ENCODE measurements at places on chromosomes 1 and 21.

- DNase-seq: no peak
These were observed 18.4 kb downstream of the MTHFR start for GRCh38 chr1:11787251-11787803.

DNA sequence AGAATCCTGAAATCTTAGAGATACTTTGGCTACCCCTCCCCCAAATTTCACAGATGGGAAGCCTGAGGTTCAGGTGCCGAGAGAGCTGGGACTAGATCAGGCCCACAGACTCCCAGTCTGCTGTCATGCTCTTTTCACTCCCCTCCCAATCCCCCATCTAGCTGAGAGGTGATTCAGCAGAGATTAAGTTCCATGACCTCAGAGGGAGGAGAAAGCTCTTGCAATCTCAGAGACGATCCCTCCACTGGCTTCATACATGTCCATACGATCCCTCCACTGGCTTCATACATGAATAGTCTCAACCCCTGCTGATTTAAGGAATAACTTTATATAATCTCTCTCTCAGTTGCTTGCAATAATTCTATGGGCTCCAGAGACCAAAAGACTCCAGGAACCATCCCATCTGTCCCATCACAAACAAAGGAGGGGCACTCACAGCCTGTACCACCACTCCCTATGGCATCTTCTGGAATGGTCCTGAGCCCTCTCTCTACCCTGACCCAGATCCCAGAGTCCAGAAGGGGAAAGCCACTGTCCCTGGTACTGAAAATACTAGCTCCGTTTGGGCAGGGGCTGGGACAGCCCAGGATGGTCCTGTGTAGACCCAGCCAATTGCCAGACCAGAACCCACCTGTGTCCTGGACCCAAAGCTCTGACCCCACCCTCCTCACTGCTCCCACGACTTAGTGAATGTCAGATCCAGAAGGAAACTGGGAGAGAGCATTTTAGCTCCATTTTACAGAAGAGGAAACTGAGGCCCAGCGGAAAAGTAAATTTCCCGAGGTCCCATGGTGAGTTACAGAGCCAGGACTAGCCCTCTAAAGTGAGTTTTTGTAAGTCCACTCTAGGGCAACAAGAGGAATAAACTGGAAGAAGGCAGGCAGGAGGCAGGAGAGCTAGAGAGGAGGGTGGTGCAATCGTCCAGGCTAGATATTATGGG, 27.1 kb downstream of the RIMS3 start:
- no peak for DNase-seq

DNA sequence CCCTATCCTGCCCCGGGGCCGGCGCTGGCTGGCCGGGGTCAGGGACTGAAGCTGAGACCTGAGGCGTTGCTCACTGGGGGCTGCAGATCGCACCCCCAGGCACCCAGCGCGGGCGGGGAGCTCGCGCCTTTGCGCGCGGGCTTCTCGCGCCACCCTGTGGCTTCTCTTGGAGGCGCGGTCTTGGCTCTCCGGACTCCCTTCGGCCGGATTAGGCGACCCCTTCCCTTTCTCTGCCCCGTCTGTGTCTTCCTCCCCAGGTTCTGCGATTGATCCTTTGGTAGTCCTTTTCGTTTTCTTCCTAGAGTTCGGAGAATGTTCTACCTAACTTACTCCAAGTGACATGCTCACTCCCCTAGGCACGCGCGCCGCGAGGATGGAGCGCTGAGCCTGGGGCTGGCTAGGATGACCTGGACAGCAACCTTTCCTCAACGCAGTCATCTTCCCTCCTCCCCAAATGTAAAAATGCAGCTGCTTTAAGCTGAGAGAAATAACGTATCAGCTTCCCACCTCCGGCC, 495 bp upstream of the NTRK1 start:
- DNase-seq: peak; percentile 44

- DNase-seq: no peak
These were observed 118.9 kb downstream of the PGBD5 start for GRCh38 chr1:230307213-230307612.

GRCh38 chr1:173580071-173580470, 22.8 kb downstream of the SLC9C2 start:
- DNase-seq: no peak

- DNase-seq: no peak
These were observed 15.4 kb downstream of the IL12RB2 start for GRCh38 chr1:67323087-67323486.

DNA sequence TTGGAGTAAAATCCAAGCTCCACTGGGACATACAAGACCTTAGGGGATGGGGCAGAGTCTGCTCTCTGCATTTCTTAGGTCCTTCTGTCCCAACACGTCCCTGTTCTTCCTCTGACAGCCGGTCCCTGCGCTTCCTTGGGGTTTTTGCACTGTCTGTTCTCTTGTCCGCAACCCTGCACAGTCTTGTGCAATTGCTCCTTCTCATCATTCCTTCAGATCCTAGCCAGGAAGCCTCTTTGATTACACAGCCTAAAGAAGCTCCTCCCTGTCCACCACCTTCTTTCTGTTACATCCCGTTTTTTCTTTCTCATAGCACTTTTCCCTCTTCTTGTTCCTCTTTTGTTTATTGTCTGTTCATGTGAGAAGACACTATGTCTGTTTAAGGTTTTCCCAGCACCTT, 19.9 kb downstream of the ACOT11 start:
- no peak for DNase-seq

GRCh38 chr21:25402134-25402961, 204.9 kb downstream of the MRPL39 start:
- DNase-seq: no peak

- no peak for DNase-seq
These were observed 106.1 kb downstream of the PRDM2 start for GRCh38 chr1:13806108-13806507.

GRCh38 chr1:154524881-154525280, 22.7 kb upstream of the SHE start:
- DNase-seq: no peak

DNA sequence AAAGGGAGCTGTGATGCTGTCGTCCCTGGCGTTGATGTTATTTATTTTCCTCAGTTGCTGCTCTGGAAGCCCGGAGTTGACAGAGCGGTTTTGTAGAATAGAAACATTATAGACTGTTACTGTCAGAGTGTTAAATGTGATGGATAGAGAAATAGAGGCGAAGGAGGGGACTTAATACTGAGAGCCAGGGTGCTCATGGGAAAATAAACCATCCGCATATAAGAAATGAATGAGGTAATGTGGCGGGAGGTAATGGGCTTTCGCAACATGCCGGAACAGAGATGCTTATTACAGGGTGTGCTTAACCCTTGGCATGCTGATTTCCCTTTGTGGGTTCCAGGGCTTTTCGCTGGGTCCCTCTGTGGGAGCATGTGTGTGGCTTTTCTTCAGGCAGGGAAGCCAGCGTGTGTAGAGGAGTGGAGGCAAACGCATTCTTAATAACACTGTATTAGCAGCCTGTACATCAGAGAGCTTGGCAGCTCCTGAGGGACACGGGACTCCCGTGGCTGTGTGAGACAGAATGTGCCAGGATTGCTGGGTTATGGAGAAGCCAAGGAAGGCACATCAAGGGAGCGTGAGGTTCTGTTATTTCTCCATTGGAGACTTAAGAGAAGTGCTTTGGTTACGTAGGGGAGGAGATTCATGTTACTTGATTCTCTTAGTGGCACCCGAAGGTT, 141.0 kb downstream of the PBX1 start:
- no peak for DNase-seq

- peak; percentile 34 for DNase-seq
These were observed 9.8 kb downstream of the THAP3 start for GRCh38 chr1:6634371-6635052.

- no peak for DNase-seq
These were observed 1754.3 kb downstream of the PLA2G4A start for GRCh38 chr1:188582911-188583532.

GRCh38 chr1:96722161-96722922, 758 bp downstream of the PTBP2 start:
- no peak for DNase-seq

- no peak for DNase-seq
These were observed 56.5 kb downstream of the GABPA start for GRCh38 chr21:25791319-25791718.

DNA sequence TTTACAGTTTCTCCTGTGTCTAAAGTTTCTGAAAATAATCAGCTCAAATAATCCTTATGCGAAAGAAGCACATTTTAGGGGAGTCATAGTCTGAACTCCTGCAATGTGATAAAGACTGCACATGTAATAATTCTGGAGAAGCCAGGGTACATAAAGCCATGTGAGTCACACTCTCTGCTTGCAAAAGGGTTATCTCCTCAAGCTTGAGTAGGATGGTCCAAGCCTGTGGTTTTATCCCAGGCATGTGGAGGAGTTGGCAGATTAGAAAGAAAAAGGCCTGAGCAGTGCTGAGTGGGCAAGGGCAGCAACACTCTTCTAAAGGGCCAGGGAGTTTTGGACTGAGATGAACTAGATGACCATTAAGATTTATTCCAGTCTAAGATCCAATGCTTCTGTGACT, 220.4 kb downstream of the RHOU start:
- no peak for DNase-seq

GRCh38 chr1:232423591-232423990, 206.3 kb downstream of the SIPA1L2 start:
- DNase-seq: no peak

GRCh38 chr1:41277371-41277975, 35.4 kb upstream of the SCMH1 start:
- no peak for DNase-seq

- DNase-seq: no peak
These were observed 7.8 kb downstream of the SNAP47 start for GRCh38 chr1:227742738-227743715.

GRCh38 chr1:74753104-74753503, 20.2 kb downstream of the TYW3 start:
- DNase-seq: no peak

DNA sequence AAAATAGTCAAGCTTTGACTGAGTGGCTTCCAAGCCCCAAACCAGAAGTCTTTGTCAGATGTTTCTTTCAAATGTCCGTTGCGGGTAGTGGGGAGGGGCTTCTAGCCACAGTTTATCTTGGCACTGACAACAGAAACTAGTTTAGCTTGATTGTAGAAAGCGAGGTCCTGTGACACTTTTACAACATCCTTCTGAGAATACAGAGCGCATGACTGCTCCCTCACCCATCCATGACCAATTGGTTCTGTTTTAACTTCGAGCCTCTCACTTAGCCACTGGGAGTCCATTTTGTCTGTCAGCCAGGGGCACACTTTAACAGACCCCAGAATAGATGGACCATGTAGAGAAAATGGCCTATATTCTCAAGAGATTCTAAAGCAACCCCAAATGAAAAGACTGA, 199.2 kb upstream of the ST6GALNAC5 start:
- DNase-seq: no peak

GRCh38 chr1:238141353-238141752, 250.6 kb upstream of the ZP4 start:
- DNase-seq: no peak

DNA sequence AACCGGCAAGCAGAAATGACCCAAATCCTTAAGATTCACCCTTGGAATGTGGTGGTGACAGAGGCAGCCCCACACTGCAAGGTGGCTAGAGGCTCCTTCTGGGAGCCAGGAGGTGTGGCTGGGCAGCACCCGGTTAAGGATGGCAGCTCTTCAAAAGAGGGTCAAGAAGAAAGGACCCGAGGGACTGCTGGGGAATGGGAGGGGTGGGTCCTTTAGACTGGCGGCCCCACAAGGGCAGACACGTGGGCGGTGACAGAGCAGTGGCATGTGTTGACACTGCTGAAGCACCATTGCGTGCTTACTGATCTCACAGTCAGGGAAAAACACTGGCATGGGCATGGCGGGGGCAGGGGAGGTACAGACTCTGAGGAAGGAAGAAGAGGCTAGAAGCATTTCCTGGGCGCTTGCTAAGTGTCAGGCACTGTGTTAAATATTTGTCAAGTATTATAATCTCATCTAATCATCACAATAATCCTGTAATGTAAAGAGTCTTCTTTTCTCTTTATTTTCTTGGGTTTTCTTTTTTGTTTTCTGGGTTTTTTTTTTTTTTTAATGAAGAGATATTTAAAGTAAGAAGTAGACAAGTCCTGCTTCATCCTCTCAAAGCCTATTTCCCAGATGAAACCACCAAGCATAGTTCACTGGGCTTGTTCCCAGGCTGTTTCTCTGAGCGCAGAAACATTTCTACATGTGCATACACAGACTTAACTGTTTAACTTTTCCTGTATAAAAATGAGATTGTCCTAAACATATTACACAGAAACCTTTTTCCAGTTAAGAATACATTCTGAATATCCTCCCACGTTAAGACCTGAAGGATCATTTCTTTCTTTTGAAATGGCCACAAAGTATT, 165.8 kb upstream of the EDN2 start:
- DNase-seq: peak; percentile 30

- no peak for DNase-seq
These were observed 1.0 kb downstream of the IQGAP3 start for GRCh38 chr1:156571261-156571852.

GRCh38 chr1:178434899-178435435, 61.8 kb downstream of the CLEC20A start:
- DNase-seq: no peak

GRCh38 chr1:213369465-213369864, 318.4 kb downstream of the RPS6KC1 start:
- no peak for DNase-seq

GRCh38 chr1:2783069-2783434, 18.4 kb downstream of the TTC34 start:
- no peak for DNase-seq

- no peak for DNase-seq
These were observed 49.2 kb downstream of the ASH1L start for GRCh38 chr1:155513300-155513916.

- no peak for DNase-seq
These were observed 508 bp downstream of the RAVER2 start for GRCh38 chr1:64745181-64745985.

- DNase-seq: no peak
These were observed 8.9 kb downstream of the LRRC8C start for GRCh38 chr1:89641781-89642180.

DNA sequence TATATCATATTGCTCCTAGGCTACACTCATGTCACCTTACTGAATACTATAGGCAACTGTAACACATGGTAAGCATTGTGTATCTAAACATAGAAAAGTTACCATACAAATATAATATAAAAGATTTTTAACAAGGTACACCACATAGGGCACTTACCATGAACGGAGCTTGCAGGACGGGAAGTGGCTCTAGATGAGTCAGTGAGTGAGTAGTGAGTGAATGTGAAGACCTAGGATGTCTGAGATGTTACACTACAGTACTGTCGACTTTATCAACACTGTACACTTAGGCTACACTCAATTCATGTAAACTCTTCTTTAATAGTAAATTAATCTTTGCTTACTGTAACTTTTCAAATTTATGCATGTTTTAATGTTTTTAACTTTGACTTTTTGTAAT, 81.0 kb upstream of the PLD5 start:
- DNase-seq: no peak
